ENCODE measurements at places on chromosomes 13 and 19.

DNA sequence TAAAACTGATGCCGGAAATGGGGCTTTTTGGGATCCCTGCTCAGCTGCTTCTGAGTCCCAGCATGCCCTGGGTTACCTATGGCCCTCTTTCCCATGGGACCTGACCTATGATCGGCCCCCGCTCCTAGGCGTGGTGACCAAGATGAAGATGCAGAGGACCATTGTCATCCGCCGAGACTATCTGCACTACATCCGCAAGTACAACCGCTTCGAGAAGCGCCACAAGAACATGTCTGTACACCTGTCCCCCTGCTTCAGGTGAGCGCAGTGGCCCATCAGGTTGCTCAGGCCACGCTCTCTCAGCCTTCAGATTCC, 1.5 kb downstream of the RPS11 start:
- DNase-seq = no peak

DNA sequence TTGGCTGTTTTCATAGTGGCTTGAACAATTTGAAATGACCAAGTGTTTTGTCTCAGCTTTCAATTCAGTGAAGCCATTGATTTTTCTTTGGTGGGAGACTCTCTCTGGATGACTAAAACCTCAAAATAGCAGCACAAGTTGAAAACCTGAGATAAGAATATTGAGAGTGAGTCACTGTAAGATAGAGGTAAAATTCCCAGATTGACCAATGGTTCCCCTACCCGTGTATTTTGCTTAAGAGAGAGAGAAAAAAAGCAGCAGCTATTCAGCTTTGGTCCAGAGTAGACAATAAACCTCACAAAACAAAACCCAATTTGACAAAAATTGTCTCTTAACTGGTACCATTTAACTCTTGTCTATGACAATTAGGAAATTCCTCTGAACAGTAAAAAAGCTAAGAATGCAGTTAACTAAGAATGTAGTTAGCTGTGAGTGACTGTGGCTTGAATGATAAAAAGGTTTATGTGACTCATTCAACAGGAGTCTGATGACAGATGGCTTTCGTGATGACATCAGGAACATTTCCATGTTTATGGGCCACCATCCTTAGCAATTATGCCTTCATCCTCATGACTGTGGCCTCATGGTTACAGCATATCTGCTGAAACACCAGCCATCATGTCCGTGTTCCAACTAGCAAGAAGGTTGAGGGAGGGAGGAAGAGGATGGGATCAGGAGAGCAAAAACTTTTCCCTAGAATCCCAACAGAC, 356.9 kb downstream of the NDFIP2 start:
- DNase-seq = no peak

- no peak for DNase-seq
Observed at GRCh38 chr13:52447354-52447753, 3.1 kb downstream of the VPS36 start.

DNA sequence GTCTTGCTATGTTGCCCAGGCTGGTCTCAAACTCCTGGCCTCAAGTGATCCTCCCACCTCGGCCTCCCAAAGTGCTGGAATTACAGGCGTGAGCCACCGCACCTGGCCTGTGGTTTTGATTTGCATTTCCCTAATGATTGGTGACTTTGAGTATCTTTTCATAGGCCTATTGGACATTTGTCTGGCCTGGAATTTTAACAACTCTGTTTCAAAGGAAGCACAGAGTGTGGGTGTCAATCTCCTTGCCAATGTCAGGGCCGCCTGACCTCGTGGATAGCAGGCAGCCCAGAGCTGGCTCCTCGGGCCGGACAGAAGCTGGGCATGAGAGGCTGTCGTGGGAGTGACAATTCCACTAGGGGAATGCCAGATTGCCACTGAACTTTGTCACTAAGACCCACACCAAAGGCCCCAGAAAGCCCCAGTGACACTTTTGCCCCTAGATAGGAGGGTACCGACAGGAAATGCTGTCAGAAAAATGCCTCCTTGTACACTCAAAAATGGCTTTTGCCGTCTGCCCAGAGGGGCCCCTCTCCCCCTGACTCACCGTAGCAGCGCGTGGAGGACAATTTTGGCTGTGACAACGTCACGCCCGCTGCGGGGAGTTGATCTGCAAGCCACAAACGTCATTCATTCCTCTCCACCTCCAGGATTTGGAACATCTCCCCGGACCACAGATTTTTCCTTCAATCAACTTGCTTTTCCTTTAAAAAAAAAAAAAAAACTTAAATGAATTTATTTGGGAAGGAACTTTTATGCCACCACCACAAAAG, 11.7 kb upstream of the ADGRE5 start:
- no peak for DNase-seq

DNA sequence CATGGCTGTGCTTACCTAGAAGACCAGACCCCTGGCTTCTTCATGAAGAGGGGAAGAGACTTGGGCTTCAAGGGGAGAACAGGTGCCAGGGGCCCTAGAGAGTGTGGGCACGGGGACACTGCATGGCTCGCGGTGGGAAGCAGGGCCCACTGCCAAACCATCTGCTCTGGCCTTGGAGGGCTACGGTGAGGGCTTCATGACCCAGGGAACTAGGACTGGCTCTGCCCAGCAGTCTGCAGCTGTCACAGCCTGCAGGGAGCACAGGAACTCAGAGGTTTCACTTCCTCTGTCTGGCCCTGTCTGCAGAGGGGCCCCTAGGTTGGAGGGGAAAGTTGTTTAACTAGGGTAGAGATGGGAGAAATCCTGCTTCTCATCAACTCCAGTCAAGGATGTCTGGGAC, 4.3 kb downstream of the ERCC1 start:
- DNase-seq = no peak

DNA sequence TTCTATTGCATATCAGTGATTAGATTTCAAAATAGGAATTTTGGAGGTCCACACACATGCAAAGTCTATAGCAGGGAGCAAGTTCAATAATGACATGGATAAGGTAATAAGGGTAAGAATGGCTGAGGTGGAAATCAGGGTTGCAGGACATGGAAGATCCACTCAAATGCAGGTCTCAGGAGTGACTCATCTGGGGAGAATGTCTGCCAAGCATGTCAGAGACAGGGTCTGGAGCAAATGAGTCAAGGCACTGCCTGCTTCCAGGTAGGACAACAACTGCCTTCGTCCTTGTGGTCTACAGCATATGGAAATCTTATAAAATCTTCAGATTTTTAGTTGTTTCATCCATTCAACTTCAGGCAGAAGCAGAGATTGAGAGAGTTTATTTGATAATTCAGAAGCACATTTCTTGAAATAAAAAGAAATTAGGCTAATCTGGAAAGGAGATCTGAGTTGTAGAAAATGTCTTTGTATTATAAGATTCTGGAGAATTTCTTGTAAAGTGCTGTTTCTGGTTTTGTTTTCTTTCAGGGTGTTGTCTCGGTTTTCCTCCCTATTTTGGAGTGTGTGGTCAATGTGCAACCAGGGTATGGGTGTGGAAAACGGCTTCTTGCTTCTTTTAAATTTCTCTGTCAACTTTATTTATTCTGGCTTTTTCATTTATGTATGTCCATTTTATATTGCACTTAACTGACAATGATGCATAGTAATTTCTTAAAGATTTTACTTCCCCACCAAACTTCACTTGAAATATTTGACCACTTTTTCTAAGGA, 748.8 kb downstream of the LIG4 start:
- DNase-seq = no peak

- DNase-seq = no peak
Observed at GRCh38 chr13:99264051-99264450, 5.9 kb upstream of the GPR18 start.

DNA sequence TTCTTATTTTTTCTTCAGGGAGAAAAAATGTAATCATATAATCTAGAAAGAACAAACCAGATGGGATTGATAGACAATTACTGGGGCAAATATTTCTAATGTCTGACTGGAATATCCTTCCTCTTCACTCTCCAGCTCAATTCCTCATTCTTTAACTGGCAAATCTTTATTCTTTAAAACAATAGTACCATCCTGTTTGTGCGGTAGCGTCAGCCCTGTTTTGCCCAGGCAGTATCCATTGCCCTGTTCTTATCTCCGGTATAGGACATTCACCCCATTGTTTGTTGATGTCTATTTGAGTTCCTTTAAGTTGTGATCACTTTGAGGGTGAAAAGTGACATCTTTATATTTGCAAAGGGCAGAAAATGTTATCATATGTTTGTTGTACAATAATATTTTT, 185.4 kb downstream of the POSTN start:
- DNase-seq = no peak

DNA sequence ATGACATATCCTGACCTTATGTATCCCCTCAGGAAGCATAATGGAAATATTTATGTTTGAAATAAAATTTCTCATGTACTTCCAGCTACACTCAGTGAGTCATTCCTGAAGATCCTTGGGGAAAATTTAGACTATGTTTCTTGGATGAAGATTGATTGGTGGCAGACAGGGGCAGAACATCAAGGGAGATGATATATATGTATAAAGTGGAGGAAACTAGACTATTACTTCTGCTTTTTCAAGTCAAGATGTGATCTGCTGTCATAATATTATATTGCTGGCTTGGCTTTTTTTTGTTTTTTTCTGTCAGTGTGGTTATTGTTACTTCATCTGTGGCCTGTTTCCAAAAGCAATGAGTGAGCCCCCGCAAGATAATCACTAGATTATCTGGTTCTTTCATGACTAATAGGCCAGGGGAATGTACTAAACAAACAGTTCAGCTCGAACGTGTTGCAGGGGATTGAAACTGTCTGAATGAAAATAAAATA, 87.2 kb upstream of the TNFSF11 start:
- DNase-seq = no peak

- no peak for DNase-seq
Observed at GRCh38 chr19:1245494-1246264, 2.7 kb upstream of the MIDN start.

- DNase-seq = peak; percentile 66
Observed at GRCh38 chr13:35978607-35979316, 152.4 kb downstream of the DCLK1 start.

DNA sequence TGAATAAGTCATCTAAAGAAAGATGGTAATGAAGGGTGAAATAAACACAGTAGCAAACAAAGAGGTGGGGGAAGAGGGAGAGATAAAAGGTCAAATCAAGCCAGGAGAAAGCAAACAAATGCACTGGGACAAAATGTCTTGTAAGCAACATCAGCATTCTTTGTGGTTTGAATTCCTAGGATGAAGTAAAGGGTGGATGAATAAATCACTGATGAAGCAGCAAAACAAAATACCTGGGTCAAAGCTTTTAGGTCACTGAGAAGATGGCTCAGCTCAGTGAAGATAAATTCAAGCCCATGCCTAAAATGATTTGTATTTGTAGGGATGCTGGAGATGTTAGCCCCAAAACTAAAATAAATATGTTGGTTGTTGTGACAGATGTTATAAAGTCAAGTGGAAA, 86.5 kb upstream of the FBXL3 start:
- DNase-seq = no peak

GRCh38 chr13:29855784-29856183, 5.4 kb upstream of the UBL3 start:
- no peak for DNase-seq

GRCh38 chr13:84896128-84896527, 903.1 kb downstream of the SLITRK6 start:
- DNase-seq = peak; percentile 56

GRCh38 chr13:100646030-100646673, 28.4 kb downstream of the TMTC4 start:
- no peak for DNase-seq

- no peak for DNase-seq
Observed at GRCh38 chr19:43479961-43480561, 14.7 kb upstream of the LYPD3 start.

DNA sequence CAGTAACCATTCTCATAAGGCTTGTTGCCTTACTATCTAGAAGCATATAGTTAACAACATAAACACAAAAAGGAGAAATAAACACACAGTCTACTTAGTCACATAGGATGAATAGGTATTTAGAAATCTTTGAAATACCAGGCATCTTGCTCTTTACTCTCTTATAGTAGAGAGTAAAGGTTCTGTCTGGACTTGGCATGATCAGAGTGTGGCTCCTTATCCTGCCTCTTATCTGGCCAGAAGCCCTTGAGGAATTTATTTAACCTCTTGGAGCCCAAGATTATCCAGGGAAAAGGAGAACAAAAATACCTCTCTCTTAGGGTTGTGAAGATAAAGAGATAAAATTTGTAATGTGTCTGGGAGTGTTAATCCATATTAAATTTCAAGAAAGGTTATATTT, 100.2 kb upstream of the MBNL2 start:
- DNase-seq = no peak

DNA sequence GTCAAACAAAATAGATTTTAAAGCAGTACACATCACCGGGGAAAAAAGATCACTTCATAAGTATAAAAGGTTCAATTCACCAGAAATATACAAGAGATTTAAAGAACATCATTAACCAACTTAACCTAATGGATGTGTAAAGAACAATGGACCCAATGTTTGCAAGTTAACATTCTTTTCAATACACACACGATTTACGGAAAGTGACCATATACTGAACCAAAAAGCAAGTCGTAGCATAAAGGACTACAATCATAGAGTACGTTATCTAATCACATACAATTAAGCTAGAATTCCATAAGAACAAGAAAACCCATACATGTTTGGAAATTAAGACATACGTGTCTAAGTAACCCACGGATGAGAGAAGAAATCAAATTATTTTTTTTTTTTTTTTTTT, 9.6 kb downstream of the TGDS start:
- no peak for DNase-seq

- no peak for DNase-seq
Observed at GRCh38 chr19:6736169-6736916, 1.0 kb downstream of the GPR108 start.

All from renal cortex interstitium (tissue), 15 donors.